Occipital lobe (tissue), 3 donors: ENCODE measurements at places on chromosomes 11 and 22.

DNA sequence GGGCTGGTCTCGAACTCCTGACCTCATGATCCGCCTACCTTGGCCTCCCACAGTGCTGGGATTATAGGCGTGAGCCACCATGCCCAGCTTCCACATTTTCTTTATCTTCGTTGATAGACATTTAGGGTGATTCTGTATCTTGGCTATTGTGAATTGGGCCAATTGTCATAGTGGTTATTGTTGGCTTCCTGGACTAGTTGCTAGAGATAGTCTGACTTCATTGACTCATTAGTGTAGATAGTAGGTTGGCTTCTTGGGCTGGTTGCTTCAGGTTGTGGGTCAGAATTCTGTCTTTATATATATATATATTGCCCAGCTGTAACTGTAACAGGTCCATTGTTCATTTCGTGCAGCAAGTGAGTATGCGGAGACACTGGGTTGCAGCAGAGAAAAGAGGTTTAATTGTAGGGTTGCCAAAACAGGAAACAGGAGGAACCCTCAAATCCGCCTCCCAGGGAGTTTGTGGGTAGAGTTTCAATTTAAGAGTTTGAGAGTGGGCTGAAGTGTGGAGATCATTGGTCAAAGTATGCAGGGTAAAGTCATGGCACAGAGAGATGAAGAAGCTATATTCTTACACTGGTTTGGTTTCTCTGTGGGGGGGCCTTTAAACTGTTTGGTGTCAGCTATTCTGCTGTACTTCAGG is 22.0 kb downstream of the ATG13 start:
- DNase-seq: no peak

DNA sequence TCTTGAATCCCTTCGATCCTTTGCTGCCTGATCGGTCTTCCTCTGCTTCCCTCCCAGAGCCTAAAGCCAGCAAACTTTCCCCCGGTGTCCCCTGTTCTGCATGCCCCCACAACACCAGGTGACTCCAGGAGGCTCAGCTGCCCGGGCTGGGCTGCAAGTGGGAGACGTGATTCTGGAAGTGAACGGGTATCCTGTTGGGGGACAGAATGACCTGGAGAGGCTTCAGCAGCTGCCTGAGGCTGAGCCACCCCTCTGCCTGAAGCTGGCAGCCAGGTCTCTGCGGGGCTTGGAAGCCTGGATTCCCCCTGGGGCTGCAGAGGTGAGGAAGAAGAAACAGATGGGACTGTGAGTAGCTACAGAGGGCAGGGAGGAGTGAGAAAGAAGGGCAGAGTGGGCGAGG is 3.6 kb downstream of the NHERF4 start:
- DNase-seq: no peak

GRCh38 chr22:37710675-37711074 is 13.8 kb downstream of the TRIOBP start:
- DNase-seq: no peak

- DNase-seq: no peak
Measured at GRCh38 chr22:48118654-48119053, 1356.2 kb downstream of the TBC1D22A start.

GRCh38 chr11:106608677-106609076 is 409.6 kb downstream of the GUCY1A2 start:
- no peak for DNase-seq

GRCh38 chr22:21837248-21837979 is 30.0 kb downstream of the MAPK1 start:
- no peak for DNase-seq

DNA sequence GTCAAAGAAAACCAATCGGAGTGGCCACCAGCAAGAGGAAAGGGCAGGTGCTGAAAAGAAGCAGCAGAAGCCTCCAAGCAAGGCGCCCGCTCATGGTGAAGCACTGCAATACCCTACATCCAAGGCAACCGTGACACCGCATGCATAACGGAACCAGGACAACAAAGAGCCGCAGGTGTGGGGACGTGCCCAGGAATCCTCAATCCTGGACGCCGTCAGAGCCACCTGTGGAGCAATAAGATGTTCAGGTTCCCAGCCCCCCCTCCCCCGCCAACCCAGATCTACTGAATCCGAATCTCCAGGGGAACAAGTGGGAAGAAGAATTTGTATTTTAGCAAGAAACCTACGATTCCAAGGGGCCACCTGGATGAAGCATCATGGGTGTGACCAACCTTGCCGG is 70.8 kb downstream of the SHANK2 start:
- DNase-seq: no peak

GRCh38 chr11:1879941-1880720 is 11.6 kb downstream of the PRR33 start:
- no peak for DNase-seq

DNA sequence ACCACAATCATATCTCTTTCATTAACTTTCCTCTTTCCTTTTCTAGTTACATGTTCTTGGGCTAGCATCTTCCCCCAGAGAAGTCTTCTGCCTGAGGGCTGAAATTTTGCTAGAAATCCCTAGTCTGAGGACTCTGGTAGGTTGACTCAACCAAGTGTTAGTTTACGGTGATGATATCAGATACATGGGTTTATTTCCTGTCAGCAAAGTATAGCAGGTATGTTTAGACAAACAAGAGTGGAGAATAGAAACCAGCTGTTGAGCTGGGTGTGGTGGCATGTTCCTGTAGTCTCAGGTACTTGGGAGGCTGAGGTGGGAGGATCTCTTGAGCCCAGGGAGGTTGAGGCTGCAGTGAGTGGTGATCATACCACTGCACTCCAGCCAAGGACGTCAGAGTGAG is 11.2 kb downstream of the FOLR1 start:
- no peak for DNase-seq

DNA sequence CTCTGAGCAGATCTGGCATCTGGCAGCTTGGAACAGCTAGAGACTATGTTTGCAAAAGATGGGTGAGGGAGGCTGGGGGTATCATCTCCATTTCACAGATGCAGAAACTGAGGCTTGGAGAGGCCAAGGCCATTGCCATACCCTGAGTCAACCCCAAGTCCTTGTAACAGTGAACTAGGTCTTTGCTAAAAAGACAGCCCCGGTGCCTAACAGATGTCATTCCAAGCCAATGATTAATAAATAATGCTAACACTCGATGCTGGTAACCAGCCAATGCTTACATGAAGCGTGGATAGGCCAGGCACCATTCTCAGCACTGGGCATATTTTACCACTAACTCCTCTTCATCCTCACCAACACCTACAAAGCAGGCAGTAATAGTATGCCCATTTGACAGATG is 164.0 kb downstream of the MN1 start:
- DNase-seq: no peak
